ENCODE measurements at places on chromosomes 1 and 21.

DNA sequence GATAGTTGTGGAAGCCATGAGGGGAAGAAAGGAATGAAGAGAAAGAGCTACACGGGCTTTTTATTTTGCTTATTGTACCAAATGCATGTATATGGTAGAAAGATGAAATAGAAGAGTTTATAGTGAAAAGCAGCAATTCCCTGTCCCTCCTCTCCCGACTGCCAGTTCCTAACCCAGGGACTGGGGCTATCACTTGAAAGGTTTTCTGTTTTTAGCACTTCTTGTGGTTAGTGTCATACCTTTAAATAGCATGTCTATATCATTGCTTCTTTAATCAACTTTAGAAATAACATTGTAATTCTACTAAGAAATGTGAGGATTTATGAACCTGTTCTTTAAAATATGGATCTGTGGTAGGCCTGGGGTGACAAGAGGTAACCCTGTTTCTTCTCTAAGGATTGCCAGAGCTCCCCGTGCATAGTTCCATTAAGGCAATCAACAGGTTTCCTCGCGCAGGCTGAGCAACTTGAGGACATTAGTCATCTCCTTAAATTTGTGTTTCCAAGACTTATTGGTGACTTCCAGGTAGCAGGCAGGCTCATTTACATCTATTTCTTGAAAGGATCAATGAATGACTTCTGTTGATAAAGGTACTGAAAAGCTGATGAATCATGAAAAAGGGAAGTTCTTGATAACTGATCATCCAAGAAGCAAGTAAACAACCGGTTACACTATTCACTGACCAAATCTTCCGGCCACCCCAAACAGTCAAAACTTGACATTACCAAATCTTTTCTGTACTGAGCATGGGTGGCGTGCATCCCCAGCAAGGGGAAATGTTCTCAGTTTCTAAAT, 37.8 kb upstream of the S1PR1 start:
- DNase-seq: no peak

GRCh38 chr1:37901893-37902225, 42.5 kb upstream of the MTF1 start:
- no peak for DNase-seq

GRCh38 chr1:34865573-34865972, 6.0 kb upstream of the SMIM12 start:
- DNase-seq: no peak

GRCh38 chr1:198108636-198109370, 48.0 kb upstream of the NEK7 start:
- DNase-seq: no peak

DNA sequence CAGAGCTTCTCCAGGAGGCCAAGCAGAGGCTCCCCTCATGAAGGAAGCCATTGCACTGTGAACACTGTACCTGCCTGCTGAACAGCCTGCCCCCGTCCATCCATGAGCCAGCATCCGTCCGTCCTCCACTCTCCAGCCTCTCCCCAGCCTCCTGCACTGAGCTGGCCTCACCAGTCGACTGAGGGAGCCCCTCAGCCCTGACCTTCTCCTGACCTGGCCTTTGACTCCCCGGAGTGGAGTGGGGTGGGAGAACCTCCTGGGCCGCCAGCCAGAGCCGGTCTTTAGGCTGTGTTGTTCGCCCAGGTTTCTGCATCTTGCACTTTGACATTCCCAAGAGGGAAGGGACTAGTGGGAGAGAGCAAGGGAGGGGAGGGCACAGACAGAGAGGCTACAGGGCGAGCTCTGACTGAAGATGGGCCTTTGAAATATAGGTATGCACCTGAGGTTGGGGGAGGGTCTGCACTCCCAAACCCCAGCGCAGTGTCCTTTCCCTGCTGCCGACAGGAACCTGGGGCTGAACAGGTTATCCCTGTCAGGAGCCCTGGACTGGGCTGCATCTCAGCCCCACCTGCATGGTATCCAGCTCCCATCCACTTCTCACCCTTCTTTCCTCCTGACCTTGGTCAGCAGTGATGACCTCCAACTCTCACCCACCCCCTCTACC, 19.1 kb downstream of the CSF1 start:
- no peak for DNase-seq

DNA sequence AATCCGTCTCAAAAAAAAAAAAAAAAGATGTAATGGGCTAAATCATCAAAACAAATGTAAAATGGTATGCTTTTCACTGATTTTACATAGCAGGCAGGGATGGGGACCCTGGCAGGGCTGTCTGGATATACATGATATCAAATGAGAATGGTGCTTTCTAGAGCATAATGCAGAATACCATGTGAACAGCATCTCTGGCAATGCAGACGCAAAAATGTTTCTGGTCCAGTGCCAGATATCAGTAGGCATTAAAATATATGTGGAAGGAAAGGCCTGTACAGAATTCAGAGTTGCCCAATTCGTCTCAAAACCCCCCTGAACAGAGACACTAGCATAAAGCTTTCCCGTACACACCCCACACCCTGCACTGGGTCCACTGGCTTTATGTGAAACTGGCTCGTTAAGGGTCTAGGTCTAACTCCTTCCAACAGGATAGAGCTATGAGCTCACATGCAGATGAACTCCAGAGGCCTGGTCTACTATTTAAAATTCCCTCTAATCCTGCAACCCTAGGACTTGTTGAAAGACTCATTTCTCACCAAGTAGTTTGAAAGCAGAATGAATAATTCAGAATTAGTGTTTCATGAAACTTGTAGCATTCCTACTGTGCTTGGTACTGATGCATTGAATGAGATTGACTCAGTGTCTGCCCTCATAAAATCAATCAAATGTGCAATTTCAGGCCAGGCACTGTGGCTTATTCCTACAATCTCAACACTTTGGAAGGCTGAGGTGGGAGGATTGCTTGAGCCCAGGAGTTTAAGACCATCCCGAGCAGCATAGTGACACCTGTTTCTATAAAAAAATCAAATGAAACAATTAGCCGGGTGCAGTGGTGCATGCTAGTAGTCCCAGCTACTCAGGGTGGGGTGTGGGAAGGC, 2.6 kb upstream of the MYSM1 start:
- DNase-seq: no peak

DNA sequence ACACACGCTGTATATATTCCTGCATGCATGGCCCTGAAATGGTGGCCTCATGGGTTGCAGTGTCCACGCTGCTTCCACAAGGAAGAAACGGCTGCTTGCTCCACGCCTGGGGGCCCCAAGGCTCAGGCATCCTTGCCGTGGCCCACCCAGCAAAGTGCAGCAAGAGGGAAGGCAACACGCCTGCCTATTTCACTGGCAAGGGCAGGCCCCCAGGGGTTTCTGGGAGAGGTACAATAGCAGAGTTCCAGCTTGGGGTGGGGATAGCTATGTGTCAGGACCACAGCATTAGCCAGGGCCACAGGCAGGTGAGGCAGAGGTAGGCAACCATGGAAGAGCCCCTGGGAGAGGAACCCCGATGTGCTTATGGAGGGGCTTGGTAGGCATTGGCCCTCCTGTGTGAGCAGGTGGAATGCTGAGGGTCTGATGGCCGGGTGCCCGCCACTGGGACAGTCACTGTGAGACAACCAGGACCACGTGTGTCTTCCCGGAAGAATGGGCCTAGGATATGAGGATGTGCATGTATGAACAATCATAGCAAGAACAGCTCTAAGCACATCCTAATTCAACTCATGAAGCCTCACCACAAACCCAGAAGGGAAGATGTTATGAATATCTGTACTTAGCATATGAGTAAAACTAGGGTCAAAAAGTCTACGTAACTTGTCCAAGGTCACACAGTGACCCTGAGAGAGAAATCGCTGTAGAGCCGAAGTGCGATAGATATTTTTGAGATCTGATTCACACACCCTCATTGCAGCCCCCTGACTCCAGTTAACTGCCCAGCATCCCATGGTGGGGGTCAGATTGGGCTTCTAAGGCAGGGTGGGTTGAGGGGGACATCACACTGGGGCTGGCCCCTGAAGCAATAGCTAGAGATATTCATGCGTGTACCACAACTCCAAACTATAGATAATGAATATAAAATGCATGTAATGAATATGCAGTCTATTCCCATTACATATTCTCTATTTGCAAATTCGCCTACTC, 11.8 kb downstream of the TFF2 start:
- DNase-seq: no peak

- DNase-seq: no peak
These were observed 314.9 kb downstream of the KIF26B start for GRCh38 chr1:245469734-245470133.

DNA sequence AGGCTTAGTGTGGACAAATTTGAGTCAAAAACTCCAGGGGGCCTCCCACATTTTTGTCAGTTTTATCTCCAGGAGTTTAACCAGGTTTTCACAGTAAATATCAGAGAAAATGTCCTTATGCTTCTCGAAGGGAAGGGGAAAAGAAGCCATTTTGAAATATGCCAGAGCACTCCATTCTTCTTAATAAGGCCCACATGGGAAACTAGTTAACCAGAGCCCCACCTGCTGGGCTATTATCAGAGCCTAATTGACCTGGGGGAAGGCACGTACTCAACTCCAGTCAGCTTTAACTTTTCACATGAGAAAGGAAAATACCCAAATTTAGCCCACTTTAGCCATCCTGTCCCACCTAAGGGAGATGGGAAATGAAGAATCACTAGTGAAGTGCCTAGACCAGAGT, 296.3 kb downstream of the PTBP2 start:
- DNase-seq: no peak

GRCh38 chr1:173354937-173355280, 122.2 kb upstream of the PRDX6 start:
- DNase-seq: no peak

- DNase-seq: no peak
These were observed 180.5 kb downstream of the FCRL5 start for GRCh38 chr1:157371826-157372225.

- no peak for DNase-seq
These were observed 10.6 kb downstream of the TRIT1 start for GRCh38 chr1:39872698-39873097.

DNA sequence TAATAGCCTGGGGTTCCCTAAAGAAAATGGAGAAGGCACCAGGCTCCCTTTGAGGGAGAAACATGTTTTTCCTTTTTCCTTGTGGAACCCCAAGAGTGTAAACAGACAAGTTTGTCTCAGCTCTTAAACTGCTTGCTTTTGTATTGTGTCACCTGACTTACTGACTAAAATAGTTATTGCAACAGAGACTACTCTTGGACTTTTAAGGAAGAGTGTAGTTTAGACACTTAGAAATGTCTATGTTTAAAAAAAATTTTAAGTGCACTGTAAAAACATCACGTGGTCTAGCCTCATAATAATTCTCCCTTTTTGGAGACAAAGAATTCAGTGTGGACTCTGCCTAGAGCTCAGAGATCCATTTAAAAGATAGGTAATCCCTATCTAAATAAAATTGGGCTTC, 141.1 kb downstream of the TRIM33 start:
- DNase-seq: no peak

- no peak for DNase-seq
These were observed 265.1 kb upstream of the NEGR1 start for GRCh38 chr1:72547412-72547811.

DNA sequence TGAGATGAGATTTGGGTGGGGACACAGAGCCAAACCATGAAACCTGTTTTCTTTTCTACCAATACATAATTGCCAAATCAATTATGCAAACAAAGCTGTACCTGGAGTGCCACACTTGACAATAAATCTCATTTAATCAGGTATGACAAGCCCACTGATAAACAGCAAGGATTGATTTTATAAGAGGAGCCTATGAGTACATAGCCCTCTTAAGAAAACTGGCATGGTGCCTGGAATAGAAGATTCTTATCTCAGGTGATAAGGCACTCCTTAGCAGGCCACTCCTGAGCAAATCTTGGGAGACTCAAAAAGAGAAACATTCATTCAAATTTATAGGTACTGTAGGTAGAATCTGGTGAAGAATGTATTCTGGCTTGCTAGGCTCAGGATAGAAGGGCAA, 28.6 kb upstream of the PDE4B start:
- no peak for DNase-seq

Data from D721Med (cell line).